Naive thymus-derived CD4-positive, alpha-beta T cell (primary cell): ENCODE measurements at places on chromosomes 3 and 15. TPM values are rescaled to one million over a fixed set of nuclear protein-coding genes. Genes with fewer than 3 reads are reported as not detected.
A peak's percentile ranks its signal among the peaks of the same experiment; 100 is the strongest.

DNA sequence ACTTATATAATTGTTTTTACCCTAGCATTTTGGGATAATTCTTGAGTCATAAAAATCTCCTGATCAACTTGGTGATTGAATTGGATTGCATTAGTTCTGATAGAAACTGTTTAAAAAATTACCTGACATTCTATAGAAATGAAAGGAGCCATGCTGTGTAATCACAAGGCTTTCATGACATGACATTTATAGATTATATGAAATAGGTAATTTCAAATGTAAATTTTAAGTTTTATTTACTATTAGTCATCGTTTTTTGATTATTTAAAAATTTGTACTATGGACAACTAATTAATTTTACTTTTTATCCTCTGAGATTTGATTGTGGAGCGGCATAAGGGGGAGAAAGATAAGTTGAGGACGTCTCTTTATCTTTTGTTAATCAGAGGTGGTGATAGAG, 12.3 kb upstream of the CHD2 start:
- peaks cover 50% of the 10 kb centered on the region for H3K4me1 ChIP-seq
- peak overlapping the region; percentile 61 for H3K27ac ChIP-seq
- peaks cover 48% of the 10 kb centered on the region for H3K36me3 ChIP-seq
- H3K4me3 ChIP-seq = peak overlapping the region; percentile 35

- H3K4me1 ChIP-seq = peaks cover 11% of the 10 kb centered on the region
- no peak for DNase-seq
- H3K36me3 ChIP-seq = no peaks in the 10 kb centered on the region
- H3K27ac ChIP-seq = no peak overlapping the region
These were observed 1.1 kb downstream of the NEO1 start for GRCh38 chr15:73053398-73053723.

GRCh38 chr15:35115155-35115725, 30.1 kb upstream of the NANOGP8 start:
- no peaks in the 10 kb centered on the region for H3K4me1 ChIP-seq
- no peaks in the 10 kb centered on the region for H3K36me3 ChIP-seq
- H3K27ac ChIP-seq = no peak overlapping the region
- no peak overlapping the region for H3K4me3 ChIP-seq

DNA sequence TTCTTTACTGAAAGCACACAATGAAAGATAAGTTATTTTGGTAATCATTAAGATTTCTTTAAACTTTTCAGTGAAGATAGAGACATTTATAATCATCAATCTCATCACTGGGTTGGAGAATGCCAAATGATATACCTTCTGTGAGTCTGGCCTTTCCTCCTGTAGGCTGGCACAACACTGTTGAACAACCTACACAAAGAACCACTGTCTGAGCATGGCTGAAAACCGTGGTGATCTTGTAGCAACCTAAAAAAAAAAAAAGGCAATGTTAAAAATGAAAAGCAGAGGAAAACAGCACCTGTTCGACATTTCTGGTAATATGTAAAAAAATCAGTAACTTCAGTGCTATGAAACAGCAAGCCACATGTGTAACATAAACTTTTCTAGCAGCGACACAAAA, 1.8 kb downstream of the RPS27L start:
- peaks cover 15% of the 10 kb centered on the region for H3K36me3 ChIP-seq
- no peak overlapping the region for H3K27ac ChIP-seq
- no peak overlapping the region for H3K4me3 ChIP-seq
- H3K4me1 ChIP-seq = peaks cover 11% of the 10 kb centered on the region
- no peaks in the 10 kb centered on the region for H3K27me3 ChIP-seq

GRCh38 chr3:177498037-177498857, 301.0 kb upstream of the TBL1XR1 start:
- H3K4me3 ChIP-seq = no peak overlapping the region
- H3K4me1 ChIP-seq = no peaks in the 10 kb centered on the region
- DNase-seq = no peak
- no peak overlapping the region for H3K27ac ChIP-seq
- H3K36me3 ChIP-seq = no peaks in the 10 kb centered on the region
- no peaks in the 10 kb centered on the region for H3K27me3 ChIP-seq

- DNase-seq = no peak
- H3K27me3 ChIP-seq = no peaks in the 10 kb centered on the region
- H3K4me1 ChIP-seq = no peaks in the 10 kb centered on the region
- no peaks in the 10 kb centered on the region for H3K36me3 ChIP-seq
These were observed 29.4 kb upstream of the GUCA1C start for GRCh38 chr3:108983051-108983450.

- no peaks in the 10 kb centered on the region for H3K27me3 ChIP-seq
- H3K36me3 ChIP-seq = no peaks in the 10 kb centered on the region
- H3K4me1 ChIP-seq = no peaks in the 10 kb centered on the region
- DNase-seq = no peak
- H3K27ac ChIP-seq = no peak overlapping the region
These were observed 600.0 kb downstream of the ROBO1 start for GRCh38 chr3:79167651-79168416.

DNA sequence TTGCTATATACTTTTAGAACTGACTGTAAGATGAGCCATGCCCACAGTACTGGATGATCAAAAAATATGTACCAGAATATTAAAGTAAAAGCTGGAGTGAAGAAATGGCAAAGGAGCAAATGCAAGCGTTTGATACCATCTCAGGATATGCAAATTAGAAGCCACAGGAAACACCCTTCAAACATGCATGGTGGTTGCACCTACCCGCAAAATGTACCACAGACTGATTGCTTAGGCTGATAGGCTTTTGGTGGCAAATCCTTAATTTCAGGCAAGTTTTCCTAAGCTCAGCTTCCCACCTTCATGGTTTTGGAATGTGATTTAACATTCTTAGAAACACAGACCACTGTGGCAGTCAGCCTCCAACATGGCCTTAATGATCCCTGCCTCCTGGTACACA, 149.0 kb downstream of the PDZRN3 start:
- DNase-seq = no peak
- no peak overlapping the region for H3K4me3 ChIP-seq
- H3K4me1 ChIP-seq = no peaks in the 10 kb centered on the region
- no peaks in the 10 kb centered on the region for H3K36me3 ChIP-seq
- no peak overlapping the region for H3K27ac ChIP-seq

DNA sequence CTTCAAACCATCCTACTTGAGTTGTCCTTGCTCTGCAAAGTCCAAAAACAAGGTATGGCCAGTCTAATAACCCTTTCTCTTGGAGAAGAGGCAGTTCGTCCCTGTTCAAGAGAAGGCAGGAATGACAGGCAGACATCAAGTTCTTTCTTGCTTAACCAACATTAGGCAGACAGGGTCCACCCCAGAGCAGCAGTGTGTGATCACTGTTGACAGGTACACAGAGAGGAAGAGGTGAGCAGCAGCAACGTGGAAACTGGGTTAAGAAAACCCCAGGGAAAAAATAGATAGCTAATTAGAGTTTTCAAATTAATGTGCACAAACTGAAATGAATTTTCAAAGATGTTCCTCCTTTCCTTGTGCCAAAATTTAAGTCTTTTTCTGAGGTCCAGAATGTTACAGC, 48.2 kb downstream of the TNIK start:
- H3K4me3 ChIP-seq = no peak overlapping the region
- H3K36me3 ChIP-seq = no peaks in the 10 kb centered on the region
- no peak overlapping the region for H3K27ac ChIP-seq

DNA sequence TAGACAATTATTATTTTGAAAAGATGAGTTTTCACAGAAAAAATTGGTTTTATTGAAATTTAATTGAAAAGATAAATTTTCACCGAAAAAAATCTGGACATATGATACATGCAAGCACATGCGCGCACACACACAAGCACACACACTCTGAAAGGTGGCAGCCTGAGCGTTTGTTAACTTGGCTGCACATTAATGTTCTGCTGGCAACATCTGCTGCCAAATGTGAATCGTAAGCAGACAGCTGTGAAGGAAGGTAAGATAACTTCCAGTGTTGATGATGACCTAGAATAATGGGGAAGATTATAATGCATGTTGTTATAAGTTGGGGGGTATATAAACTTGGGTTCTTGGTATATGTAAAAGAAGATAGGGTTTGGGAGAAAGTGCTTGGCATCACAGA, 18.4 kb upstream of the CMTM7 start:
- no peaks in the 10 kb centered on the region for H3K36me3 ChIP-seq
- H3K4me1 ChIP-seq = peaks cover 34% of the 10 kb centered on the region

GRCh38 chr3:110741891-110742290, 329.7 kb upstream of the NECTIN3 start:
- no peak overlapping the region for H3K27ac ChIP-seq
- no peak overlapping the region for H3K4me3 ChIP-seq

RASGRF1 gene
- total RNA-seq = not detected

FSTL1 gene
- 0.38 TPM for total RNA-seq

NOX5 gene
- not detected in 2 replicates for total RNA-seq
